Activated CD4-positive, alpha-beta T cell treated with anti-CD3 and anti-CD28 coated beads, Interleukin-2, Interleukin-6, amounts not matched to agents 100 ng/mL and 50 ng/mL, durations not matched to agents 16 hours and 8 hours (primary cell): ENCODE measurements at places on chromosomes 2 and 18.

GRCh38 chr2:71570511-71570910, 117.2 kb downstream of the DYSF start:
- DNase-seq: no peak

- no peak for DNase-seq
Measured at GRCh38 chr18:79930020-79930642, 21.3 kb downstream of the SLC66A2 start.

- no peak for DNase-seq
Measured at GRCh38 chr18:56844556-56844955, 193.4 kb downstream of the WDR7 start.

DNA sequence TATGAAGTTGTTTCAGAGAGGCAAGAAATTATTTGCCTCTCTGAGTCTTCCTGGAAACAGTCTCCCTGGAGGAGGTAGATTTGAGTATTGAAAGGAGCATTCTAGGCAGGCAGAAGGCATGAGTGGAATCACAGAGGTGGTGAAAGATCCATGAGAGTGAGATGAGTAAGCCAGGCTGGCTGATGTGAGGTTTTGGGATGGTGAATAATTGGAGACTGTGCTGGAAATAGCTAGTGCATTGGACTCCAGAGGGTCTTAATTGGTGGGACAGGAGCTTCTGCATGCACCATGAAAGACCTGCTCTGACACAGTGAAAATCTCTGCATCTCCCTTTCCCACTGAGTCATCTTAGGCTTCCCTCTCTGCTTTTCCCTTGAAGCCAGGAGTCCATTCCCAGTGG, 46.3 kb downstream of the CDC42EP3 start:
- DNase-seq: no peak

- DNase-seq: peak; percentile 92
Measured at GRCh38 chr2:105789745-105790460, 45.2 kb downstream of the NCK2 start.

DNA sequence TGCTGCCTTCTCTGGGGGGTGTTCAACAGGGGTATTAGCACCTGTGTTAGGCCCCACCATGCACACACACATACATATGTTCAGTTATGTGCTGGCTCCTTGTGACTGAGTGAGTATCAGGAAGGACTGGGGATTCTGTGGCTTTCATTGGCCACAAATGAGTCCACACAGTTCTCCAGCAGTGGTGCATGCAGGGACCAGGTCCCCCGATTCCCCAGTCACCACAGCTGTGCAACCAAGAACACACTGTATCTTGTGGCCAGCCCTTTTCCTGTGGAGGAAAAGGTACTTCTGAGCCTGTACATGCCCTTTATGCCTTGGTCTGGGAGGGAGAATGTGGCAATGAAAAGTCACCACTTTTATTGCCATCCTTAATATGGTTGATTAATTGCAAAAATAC, 74.9 kb upstream of the KLF7 start:
- DNase-seq: peak; percentile 65

DNA sequence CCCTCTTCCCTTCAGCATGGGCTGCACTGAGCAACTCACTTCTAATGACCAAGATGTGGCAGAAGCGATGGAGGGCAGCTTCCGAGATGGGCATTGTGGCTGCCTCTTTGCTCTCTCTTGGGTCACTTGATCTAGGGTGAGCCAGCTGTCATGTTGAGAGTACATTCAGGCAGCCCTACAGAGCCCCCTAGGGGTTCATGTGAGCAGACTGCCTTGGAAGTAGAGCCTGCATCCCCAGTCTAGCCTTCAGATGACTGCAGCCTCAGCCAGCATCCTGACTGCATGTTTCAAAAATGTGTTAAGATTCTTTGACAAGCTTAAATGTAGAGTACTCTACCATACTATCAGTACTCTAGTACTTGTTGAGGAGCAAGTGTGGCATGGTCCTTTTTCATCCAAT, 143.9 kb downstream of the NCK2 start:
- peak; percentile 58 for DNase-seq

DNA sequence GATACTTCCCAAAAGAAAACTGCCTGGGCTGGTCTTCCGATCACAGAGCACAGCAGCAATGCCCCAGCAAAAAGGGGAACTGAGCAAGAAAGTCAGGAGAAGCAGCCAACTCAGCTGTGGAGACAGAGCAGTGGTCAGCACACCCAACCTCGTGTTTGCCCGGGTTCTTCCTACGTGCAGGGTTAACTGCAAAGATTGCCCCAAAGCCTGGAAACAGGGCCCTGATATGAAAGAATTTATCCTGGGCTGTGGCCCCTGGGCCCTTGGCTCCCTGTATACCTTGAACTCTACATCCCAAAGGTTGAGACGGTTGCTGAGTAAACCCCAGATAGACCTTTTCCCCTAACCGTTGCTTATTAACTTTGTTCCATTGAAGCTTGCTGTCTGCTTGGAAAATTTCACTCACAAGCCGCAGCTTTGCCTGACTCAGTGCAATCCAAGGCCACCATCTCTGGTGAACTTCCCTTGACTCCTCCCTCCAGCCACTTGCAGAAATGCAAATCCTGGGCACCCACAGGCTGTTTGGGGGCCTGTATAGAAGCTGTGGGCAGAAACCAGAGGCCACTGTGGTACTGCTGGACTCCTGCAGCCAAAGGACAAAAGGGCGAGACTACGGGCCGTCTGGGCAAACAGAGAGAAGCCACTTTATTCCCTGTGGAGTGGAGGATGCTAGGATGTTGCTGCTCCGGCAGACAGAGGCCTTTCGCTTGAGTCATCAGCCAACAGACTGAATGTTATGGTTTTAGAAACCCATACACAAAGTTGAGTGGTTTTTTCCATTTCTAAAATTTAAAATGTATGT, 18.2 kb downstream of the NRP2 start:
- DNase-seq: no peak

DNA sequence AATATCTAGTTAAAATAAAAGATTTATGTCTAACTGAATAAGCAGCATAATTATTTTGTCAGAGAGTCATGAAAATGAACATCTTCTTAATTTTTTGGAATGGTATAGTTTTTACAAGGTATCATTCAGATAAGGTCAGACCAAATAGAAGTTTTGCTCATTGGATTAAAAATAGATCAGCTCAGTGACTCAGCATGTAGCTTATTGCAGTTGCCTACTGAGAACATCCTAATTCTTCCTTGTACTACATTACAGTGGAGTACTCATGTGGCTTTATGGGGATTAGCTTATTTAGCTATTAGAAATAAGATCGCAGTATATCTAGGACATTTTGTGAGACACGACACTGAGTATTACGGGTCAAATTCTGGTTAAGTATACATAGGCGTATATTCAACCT, 38.2 kb upstream of the PPM1B start:
- no peak for DNase-seq

DNA sequence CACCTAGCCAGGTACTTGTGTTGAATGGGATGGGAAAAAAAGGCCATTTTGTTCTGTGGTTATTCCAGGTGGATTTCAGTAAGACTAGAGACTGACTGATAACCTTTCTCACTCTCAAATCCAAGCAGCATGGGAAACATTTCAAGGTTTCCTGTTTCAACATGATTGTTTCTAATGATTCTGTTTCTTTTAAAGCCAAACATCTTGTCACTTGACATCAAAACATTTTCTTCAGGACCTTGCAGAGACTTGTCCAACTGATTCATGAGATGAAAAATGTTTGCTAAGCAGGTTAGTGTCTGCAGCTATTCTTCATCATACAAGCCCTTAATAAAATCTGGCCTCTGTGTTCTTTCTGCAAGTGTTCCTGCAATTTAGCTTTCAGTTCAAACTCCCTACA, 456.5 kb upstream of the CWC22 start:
- DNase-seq: no peak

GRCh38 chr18:42113529-42114191, 158.6 kb downstream of the PIK3C3 start:
- peak; percentile 20 for DNase-seq

- no peak for DNase-seq
Measured at GRCh38 chr2:113179446-113180045, 5.8 kb downstream of the PSD4 start.

- peak; percentile 77 for DNase-seq
Measured at GRCh38 chr2:235779444-235779896, 285.6 kb downstream of the AGAP1 start.

GRCh38 chr2:103847276-103847675, 1006.6 kb upstream of the POU3F3 start:
- no peak for DNase-seq

- DNase-seq: no peak
Measured at GRCh38 chr18:47932190-47932589, 1.7 kb upstream of the SMAD2 start.

- no peak for DNase-seq
Measured at GRCh38 chr2:182903566-182903965, 37.1 kb upstream of the FRZB start.

- no peak for DNase-seq
Measured at GRCh38 chr2:128076461-128077106, 14.4 kb upstream of the UGGT1 start.

GRCh38 chr2:223896833-223897311, 48.3 kb downstream of the WDFY1 start:
- DNase-seq: peak; percentile 81

GRCh38 chr2:62471816-62472215, 34.2 kb downstream of the TMEM17 start:
- no peak for DNase-seq

DNA sequence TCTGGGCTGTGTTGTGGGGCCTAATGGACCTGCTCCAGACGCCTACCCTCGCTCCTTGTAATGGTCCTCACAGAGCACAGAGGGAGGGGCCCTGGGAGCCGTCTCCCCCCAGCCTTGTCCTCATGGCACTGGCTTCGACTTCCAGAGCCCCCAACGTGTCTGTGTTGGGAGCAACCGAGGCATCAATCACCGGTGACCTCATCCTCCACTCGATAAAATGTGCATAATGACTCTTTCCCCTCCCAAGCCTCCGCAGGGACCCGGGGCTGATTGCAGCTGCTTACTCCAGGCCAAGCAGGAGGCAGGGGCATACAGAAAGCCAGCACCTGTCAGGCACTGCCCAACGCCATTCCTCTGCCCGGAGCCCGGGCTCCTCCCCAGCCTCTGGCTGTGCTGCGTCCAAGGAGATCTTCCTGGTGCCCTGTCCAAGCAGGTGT, 271.7 kb downstream of the NDUFA10 start:
- DNase-seq: no peak

GRCh38 chr2:25481381-25482300, 139.9 kb upstream of the DNMT3A start:
- no peak for DNase-seq

GRCh38 chr2:43049836-43050801, 176.3 kb downstream of the ZFP36L2 start:
- peak; percentile 34 for DNase-seq

- no peak for DNase-seq
Measured at GRCh38 chr18:35477497-35477896, 20.3 kb downstream of the INO80C start.

DNA sequence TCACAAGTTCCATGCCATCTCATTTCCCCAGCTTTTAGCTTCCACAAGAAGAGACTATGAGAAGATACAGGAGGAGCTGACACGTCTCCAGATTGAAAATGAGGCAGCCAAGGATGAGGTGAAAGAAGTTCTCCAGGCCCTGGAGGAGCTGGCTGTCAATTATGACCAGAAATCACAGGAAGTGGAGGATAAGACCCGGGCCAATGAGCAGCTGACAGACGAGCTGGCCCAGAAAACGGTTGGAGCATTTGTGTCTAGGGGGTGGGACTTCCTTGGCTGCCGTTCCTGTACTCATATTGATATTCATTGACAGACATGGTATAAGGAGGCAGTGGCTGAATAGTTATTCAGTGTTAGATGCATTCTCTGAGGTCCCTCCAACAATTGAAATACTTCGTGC, 57.2 kb upstream of the LYPD6B start:
- DNase-seq: no peak

DNA sequence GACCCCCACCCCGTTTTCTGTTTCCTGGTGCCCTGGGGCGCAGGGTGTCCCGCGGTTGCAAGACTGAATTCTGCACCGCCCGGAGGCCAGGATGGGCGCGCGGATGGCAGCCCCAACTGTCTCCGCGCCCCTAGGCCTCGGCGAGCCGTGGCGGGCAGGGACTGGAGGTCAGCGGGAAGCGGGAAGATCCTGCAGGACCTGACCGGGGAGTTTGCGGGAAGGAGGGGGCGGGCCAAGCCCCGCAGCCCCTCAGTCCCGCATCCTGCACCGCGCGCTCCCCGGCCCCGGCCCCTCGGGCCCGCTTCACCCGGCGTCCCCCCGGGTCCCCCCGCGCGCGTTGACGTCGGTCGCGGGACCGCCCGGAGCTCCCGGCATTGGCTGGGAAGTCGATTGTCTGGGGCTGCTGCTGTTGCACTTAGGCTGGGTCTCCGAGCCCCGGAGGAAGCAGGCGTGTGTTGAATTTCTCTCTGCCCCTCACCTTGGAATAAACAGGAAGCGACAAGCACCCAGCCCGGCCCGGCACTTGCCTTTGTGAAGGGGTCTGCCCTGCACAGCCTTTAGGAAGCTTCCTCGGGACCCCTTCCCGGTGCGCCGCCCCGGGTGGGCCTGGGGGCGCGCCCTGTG, at the start of gene LDLRAD4:
LDLRAD4 (plus strand) TSS at position 393 of the 624 bp plus-strand sequence.
- peak; percentile 30 for DNase-seq

DNA sequence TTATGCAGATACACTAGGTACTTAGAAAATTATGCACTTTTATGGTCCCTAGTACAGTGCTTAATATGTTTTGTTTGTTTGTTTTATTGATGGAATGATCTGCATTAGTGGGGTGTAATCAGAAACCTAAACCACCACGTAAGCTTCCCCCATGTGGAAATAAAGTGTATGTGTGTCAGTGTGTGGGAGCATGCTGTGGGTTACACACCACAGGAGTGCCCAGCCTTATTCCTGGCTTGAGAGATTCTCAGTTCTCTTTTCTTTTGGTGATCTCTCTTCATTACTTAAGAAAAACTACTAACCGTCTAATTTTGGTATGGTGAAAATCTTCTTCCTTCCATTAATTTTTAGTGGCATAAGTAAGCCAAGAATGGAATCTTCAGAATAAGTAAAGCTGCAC, 398.6 kb downstream of the DCDC2C start:
- no peak for DNase-seq

GRCh38 chr2:136572335-136572734, 193.0 kb upstream of the THSD7B start:
- DNase-seq: no peak

- no peak for DNase-seq
Measured at GRCh38 chr2:97660775-97661389, 3.0 kb downstream of the ACTR1B start.

GRCh38 chr18:77248873-77249568, 627 bp upstream of the GALR1 start:
- no peak for DNase-seq

DNA sequence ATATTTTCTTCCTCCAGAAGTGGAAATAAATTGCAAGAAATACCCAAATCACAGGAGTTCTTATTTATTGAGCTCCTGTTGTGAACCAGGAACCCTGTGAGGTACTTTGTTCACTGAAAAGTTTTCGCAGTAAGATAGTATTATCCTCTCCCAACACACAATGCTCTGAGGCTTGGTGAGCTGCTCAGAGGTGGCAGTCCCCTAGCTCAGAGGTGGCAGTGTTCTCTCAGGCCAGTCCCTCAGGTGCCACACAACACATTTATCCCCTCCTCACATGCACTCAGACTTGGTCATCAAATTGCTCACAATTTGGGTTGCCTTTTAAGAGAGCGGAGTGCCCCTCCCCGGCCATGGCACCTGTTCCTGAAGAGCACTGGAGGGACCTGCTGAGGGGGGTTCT, 25.9 kb downstream of the FAM228A start:
- no peak for DNase-seq

- peak; percentile 55 for DNase-seq
Measured at GRCh38 chr2:174682578-174683391, 81.5 kb downstream of the CHRNA1 start.

GRCh38 chr2:12162269-12163247, 416.1 kb downstream of the LPIN1 start:
- DNase-seq: no peak

GRCh38 chr18:13266218-13267100, 47.9 kb downstream of the LDLRAD4 start:
- DNase-seq: peak; percentile 86
